ENCODE measurements at places on chromosomes 1 and 21.

GRCh38 chr1:33022650-33023200 is 14.0 kb downstream of the AK2 start:
- no peak for DNase-seq
- H3K4me3 ChIP-seq, result no peak overlapping the region
- H3K4me1 ChIP-seq, result peaks cover 51% of the 10 kb centered on the region
- peaks cover 80% of the 10 kb centered on the region for H3K36me3 ChIP-seq
- H3K27ac ChIP-seq, result peak overlapping the region; percentile 62
- no peaks in the 10 kb centered on the region for H3K27me3 ChIP-seq

GRCh38 chr1:18583326-18583941 is 47.2 kb upstream of the PAX7 start:
- H3K4me1 ChIP-seq, result no peaks in the 10 kb centered on the region
- H3K27ac ChIP-seq, result no peak overlapping the region
- H3K36me3 ChIP-seq, result no peaks in the 10 kb centered on the region
- H3K27me3 ChIP-seq, result no peaks in the 10 kb centered on the region

- peaks cover 22% of the 10 kb centered on the region for H3K36me3 ChIP-seq
- H3K27me3 ChIP-seq, result peaks cover under 1% of the 10 kb centered on the region
- peak overlapping the region; percentile 99 for H3K27ac ChIP-seq
- peak overlapping the region; percentile 96 for H3K4me3 ChIP-seq
- H3K4me1 ChIP-seq, result peaks cover 49% of the 10 kb centered on the region
- DNase-seq, result no peak
Observed at GRCh38 chr1:166875302-166875733, 746 bp downstream of the TADA1 start.

DNA sequence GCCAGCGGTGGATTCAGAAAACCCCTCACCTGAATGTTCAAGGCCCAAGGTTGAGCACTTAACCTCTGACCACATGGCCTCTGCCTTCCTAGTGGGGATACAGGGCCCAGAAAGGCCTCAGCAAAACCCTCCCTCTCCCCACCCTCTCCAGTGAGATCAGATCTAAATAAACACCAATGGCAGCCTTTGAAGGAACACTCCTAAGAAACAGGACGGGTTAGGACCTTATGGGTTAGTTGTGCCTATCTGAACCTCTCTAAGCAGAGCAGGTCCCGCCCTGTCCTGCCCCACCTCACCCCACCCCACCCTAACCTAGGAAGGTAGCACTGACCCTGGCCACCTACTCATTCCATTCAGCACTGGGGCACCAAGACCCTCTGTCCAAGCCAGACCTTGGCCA is 7.9 kb upstream of the GRHL3 start:
- H3K27ac ChIP-seq, result no peak overlapping the region
- no peaks in the 10 kb centered on the region for H3K4me1 ChIP-seq
- H3K36me3 ChIP-seq, result no peaks in the 10 kb centered on the region
- peaks cover 49% of the 10 kb centered on the region for H3K27me3 ChIP-seq
- DNase-seq, result no peak

DNA sequence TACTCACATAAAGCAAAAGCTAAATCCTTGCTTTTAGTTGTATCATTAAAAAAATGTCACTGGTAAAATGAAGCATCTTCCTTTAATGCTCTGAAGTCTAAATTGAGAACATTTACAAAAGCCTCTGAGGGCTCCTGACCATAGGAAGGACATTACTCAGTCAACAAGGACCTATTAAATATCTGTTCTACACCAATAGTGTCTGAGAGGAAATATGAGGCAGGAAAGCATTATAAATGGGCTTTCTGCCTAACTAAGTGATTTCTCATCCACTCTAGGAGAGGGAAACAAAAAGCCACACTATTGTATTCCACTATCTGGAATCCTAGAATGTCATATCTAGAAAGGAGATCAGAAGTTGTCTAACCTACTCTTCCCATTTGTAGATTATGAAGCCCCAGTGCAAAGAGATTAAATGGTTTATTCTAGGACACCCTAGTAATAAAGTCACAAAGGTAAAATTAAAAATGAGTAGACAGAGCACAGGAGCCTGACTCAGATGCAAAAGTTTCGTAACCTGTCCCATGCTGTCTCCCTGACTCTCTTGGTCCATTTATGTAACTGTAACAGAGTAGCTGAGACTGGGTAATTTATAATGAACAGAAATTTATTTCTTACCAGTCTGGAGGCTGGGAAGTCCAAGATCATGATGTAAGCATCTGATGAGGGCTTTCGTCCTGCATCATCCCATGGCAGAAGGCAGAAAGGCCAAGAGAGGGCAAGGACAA is 17.6 kb downstream of the RGS1 start:
- peaks cover 24% of the 10 kb centered on the region for H3K27me3 ChIP-seq
- H3K36me3 ChIP-seq, result no peaks in the 10 kb centered on the region
- no peak for DNase-seq
- H3K4me1 ChIP-seq, result peaks cover 7% of the 10 kb centered on the region
- no peak overlapping the region for H3K27ac ChIP-seq

GRCh38 chr1:29563571-29563970 is 327.2 kb downstream of the PTPRU start:
- no peak overlapping the region for H3K4me3 ChIP-seq
- no peaks in the 10 kb centered on the region for H3K27me3 ChIP-seq
- no peak for DNase-seq
- H3K27ac ChIP-seq, result no peak overlapping the region
- H3K36me3 ChIP-seq, result no peaks in the 10 kb centered on the region

DNA sequence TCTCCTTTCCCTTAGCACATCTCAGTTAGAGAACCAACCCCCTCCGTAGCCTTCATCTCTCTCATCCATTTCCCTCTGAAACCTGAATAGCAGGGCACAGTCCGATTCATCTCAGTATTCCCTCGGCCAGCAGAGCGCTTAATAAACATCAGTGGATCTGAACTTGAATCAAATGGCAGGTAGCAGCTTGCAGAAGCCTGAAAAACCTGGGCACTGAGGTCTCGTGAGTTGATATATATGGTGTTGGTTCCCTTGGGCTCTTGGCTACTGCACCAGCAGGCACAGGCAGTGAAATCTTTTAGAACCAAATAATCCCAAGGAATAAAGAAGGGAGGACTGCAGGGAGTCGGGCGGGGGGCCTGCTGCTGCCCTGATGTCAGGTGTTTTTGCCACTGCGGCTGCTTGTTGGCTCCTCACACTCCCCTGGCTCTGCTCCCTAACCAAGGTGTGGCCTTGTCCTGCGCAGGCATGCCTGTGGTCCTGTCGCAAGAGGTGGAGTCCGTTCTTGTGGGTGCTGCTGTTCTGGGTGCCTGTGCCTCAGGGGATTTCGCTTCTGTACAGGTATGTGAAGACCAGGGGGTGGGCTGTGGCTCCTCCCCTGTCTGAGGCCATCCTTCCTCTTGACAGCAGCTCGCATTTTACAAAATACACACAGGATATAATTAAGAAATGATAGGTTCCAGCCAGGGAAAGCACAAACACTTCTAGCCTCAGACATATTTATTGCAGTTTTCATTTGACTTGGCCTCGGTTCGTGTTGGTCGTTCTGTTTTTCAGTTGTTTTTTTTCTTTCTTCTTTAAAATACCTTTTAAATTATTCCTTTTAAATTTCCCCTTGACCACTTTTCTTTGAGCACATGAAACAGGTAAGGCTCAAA is 140.9 kb upstream of the HOOK1 start:
- DNase-seq, result no peak
- no peaks in the 10 kb centered on the region for H3K36me3 ChIP-seq
- H3K4me3 ChIP-seq, result no peak overlapping the region
- peaks cover 2% of the 10 kb centered on the region for H3K4me1 ChIP-seq

DNA sequence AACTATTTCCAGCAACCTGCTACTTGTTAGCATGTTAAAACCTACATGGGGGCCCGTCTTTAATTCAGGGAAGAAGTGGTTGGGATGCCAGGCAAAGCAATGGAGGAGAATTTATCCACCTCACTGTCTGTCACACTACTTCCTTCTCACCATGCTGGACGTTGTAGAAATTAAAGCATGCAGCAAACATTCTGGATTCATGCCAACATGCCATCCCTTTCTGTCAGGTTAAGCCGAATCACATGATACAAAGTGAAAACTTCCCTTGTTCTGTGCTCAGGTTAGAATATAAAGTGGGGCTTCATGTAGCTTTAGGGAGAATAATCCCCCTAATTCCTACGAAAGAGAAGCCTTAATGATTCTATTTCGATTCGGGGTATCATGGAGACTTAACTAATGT is 95.5 kb downstream of the ERG start:
- no peak overlapping the region for H3K27ac ChIP-seq
- no peaks in the 10 kb centered on the region for H3K4me1 ChIP-seq
- no peak overlapping the region for H3K4me3 ChIP-seq
- H3K36me3 ChIP-seq, result no peaks in the 10 kb centered on the region

DNA sequence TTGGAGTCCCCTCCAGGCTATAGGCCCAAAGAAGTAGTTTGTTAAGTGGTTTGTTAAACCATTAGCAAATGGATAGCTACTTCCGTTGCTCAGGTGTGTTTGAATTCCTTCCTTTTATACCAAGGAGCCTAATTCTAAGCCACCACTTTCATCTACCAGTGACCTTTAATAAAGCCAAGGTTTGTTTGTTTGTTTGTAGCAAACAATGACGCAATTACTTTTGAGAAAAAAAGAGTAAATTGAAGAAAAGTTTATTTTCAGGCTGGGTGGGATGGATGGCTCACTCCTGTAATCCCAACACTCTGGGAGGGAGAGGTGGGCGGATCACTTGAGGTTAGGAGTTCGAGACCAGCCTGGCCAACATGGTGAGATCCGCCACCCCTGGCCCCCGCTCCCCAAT is 30.8 kb upstream of the RD3 start:
- H3K4me1 ChIP-seq, result peaks cover 13% of the 10 kb centered on the region
- H3K4me3 ChIP-seq, result no peak overlapping the region
- DNase-seq, result no peak
- H3K27me3 ChIP-seq, result peaks cover 3% of the 10 kb centered on the region
- H3K27ac ChIP-seq, result no peak overlapping the region
- H3K36me3 ChIP-seq, result no peaks in the 10 kb centered on the region

- no peak for DNase-seq
- peaks cover 47% of the 10 kb centered on the region for H3K27me3 ChIP-seq
- H3K36me3 ChIP-seq, result no peaks in the 10 kb centered on the region
Observed at GRCh38 chr1:15383810-15384209, 25.9 kb upstream of the EFHD2 start.

DNA sequence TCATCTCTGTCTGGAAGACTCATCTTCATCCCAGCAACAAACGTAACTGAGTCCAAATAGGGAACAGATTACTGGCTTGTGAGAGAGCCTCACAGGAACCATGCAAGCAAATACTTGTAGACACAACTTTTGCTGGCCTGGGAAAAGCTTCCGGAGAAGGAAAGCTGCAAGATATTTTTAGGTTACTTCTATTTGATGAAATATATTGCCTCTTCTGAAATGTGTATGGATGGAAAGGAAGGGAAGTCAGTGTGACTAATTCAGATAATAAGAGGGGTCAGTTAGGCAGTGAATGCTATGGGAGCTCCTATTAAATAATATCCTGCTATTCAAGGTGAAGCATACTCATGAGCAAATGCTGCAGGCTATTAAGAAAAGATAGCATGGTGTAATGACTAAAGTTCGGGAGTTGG is 20.4 kb upstream of the FGGY start:
- DNase-seq, result no peak
- H3K36me3 ChIP-seq, result no peaks in the 10 kb centered on the region
- H3K4me3 ChIP-seq, result no peak overlapping the region
- no peak overlapping the region for H3K27ac ChIP-seq

DNA sequence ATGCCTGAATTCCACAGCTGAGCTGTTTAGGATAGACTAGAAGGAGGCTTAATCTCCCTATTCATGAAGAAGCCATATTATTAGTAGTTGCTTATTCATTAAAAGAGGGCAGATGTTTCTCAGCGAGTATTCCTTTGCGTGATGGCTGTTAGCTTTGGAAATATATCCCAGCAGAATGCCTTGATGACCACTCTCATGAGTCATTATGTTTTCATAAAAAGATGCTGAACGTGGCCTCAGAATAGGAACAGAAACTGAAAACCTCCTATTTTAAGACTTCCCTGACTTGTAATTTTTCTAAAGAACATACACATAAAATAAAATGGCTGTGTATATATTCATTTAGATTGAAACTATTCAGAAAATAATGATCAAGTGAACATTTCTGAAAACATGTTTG is 9.6 kb upstream of the PLA2G4A start:
- H3K27me3 ChIP-seq, result peaks cover 20% of the 10 kb centered on the region
- no peaks in the 10 kb centered on the region for H3K36me3 ChIP-seq
- H3K4me3 ChIP-seq, result no peak overlapping the region
- peaks cover 10% of the 10 kb centered on the region for H3K4me1 ChIP-seq

- no peaks in the 10 kb centered on the region for H3K36me3 ChIP-seq
- peaks cover 20% of the 10 kb centered on the region for H3K27me3 ChIP-seq
- no peak overlapping the region for H3K4me3 ChIP-seq
- H3K27ac ChIP-seq, result no peak overlapping the region
Observed at GRCh38 chr1:94721240-94721639, 98.9 kb upstream of the SLC44A3 start.

DNA sequence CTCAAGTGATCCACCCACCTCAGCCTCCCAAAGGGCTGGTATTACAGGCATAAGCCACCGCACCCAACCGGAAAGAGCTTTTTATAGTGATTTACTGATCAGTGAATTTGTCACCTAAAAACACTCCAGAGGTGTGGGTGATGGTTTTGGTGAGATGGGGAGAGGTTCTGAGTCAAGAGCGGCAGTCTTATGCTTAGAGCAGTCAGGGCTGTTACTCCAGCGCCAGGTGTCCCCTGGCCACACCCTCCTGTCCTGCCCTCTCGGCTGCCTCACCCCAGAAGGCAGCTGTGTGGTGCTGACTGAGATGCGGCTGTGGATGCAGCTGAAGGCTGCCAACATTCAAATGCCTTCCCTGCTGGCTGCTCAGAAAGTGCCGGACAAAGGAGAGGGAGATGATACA is 94.5 kb upstream of the LPGAT1 start:
- H3K36me3 ChIP-seq, result no peaks in the 10 kb centered on the region
- H3K4me1 ChIP-seq, result peaks cover 4% of the 10 kb centered on the region
- no peak overlapping the region for H3K27ac ChIP-seq
- DNase-seq, result no peak
- H3K4me3 ChIP-seq, result no peak overlapping the region

DNA sequence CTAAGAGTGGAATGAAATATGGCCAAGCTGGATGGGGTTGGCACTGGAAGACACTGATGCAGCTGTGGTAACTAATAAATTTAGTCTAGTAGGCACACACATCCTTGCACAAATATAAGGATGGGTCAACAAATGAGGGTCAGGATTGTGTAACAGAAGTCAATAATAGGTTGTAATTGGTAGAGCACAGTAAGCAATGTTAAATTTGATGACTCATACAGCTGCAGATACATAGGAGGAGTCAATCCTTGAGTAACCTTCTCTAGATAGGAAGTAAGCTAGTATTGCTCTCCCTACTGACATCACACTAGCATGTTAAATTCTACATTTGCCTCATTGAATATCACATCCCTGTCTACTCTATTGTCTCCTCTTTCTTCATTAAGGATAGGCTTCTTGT is 332.1 kb downstream of the PTPRC start:
- no peak overlapping the region for H3K4me3 ChIP-seq
- H3K27ac ChIP-seq, result no peak overlapping the region
- no peak for DNase-seq
- H3K27me3 ChIP-seq, result no peaks in the 10 kb centered on the region
- peaks cover 12% of the 10 kb centered on the region for H3K36me3 ChIP-seq
- H3K4me1 ChIP-seq, result peaks cover 29% of the 10 kb centered on the region

- H3K4me1 ChIP-seq, result peaks cover 15% of the 10 kb centered on the region
- no peak overlapping the region for H3K27ac ChIP-seq
- no peak overlapping the region for H3K4me3 ChIP-seq
- no peaks in the 10 kb centered on the region for H3K36me3 ChIP-seq
Observed at GRCh38 chr1:158115126-158115525, 65.6 kb upstream of the CD1D start.
